Lung microvascular endothelial cell (primary cell): ENCODE measurements at places on chromosomes 1 and 21. TPM values are rescaled to one million over a fixed set of nuclear protein-coding genes. Genes with fewer than 3 reads are reported as not detected.

- no peak for DNase-seq
These were observed 504 bp downstream of the DHRS3 start for GRCh38 chr1:12617511-12617900.

DNA sequence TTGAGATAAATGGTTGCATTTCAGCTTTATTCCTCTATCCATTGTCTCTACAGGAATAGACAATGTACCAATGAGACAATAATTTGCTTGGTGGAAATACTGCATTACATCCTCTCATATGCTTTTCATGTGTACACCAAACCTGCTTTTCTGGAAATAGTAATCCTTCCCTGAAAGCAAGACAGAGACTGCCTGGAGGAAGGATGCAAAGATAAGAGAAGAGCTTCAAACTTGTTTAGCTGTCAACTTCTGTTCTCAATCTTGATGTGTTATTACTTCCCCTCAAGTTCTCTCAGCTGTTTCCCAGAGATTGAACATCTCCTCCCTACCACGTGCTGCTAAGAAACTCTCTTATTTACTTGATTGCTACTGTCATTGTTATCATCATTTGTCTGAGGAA lies 1125.4 kb upstream of the TMPRSS15 start:
- DNase-seq, result no peak

DNA sequence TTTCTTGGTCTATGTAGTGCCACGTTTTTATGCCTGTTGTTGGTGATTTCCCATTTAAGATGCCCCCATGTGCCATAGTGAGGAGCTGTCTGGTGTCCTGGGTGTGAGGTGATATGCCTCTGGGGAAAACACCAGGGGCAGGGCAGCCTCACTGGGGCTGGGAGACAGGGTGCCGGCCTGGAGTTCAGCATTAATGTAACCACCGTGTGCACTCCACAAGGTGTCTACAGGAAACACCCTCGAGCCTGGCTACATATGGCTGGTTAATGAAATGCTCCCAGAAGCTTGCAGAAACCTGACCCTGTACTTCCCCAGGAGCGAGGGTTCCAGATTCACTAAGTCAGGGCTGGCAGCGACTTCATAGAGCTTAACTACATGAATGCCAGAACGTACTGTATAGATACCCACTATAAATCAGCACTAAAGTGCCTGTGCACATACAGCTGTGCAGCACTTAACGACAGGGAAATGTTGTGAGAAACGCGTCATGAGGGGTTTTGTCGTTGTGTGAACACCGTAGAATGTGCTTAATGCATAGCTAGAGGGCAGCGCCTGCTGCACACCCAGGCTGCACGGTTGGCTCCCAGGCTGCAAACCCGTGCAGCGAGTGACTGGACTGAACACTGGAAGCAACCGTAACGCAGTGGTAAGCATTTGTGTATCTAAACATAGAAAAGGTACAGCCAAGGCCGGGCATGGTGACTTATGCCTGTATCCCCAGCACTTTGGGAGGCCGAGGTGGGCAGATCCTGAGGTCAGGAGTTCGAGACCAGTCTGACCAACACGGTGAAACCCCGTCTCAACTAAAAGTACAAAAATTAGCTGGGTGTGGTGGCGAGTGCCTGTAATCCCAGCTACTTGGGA lies 10.4 kb downstream of the TFF2 start:
- DNase-seq, result no peak

ZBTB8A gene
- 5.7 and 8.9 TPM in 2 replicates for total RNA-seq

GPX7 gene
- total RNA-seq, result 5.6 and 18.1 TPM in 2 replicates

LORICRIN gene
- total RNA-seq, result not detected in 2 replicates

RNU1-1 gene
- under 0.01 and 5,258 TPM in 2 replicates for total RNA-seq

CFHR4 gene
- not detected in 2 replicates for total RNA-seq

VANGL2 gene
- total RNA-seq, result not detected in 2 replicates

H3-3A gene
- total RNA-seq, result 200 and 336 TPM in 2 replicates

C8A gene
- not detected in 2 replicates for total RNA-seq

TMEM54 gene
- total RNA-seq, result 20.0 and 21.1 TPM in 2 replicates
